GM04504 (cell line): ENCODE measurements at places on chromosomes 3 and 15.

DNA sequence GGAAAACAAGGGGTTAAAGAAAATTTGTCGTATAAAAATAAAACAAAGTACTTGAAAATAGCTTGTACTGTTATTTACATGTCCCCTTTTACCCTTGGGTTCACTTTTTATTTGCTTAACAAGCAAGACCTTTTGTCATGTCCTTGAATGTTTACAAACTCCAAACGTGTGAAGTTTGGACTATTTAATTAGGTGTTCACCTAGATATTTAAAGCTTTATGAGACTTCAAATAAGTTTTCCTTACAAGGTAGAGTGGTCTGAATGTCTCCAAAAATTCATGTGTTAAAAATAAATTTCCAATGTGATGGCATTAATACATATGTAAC is 242.0 kb upstream of the TTC14 start:
- DNase-seq: no peak

DNA sequence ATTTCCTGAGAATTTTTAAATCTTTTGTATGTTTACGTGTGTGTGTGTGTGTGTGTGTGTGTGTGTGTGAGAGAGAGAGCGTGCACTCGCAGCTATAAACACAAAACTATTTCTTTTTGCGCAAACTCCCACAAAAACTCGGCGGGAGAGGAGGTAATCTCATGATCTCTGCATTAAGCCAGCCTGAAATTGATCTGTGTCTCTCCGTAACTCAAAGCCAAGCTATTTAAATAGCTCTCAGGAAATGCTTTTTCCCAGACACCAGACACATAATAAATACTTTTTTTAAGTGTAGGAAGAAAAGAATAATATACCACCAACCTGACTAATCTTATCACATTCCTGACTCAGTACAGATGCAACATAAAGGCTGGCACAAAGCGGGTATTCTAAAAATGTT is 226.8 kb downstream of the MAGI1 start:
- no peak for DNase-seq

DNA sequence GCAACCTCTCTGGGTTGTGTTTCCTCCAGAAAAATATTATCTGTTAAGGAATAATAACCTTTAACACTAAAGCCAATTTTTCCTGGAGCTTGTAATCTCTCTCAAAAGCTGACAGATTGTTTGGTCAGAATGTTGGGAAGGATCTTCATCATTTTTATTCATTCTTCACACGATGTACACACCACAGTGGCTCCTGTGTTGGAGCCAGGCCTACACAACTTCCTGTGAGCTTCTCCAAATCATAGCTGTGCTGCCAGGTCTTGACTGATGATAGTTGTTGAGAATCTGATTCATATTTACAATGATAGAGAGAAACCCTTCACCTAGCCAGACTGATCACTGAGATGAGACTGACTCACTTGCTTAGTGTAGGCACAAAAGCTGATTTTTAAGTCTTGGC is 151.0 kb upstream of the ROBO2 start:
- no peak for DNase-seq

- DNase-seq: no peak
Observed at GRCh38 chr3:89238846-89239245, 131.4 kb downstream of the EPHA3 start.

GRCh38 chr3:125256675-125257074 is 44.1 kb upstream of the SLC12A8 start:
- DNase-seq: no peak

GRCh38 chr15:90576711-90577389 is 47.1 kb downstream of the CRTC3 start:
- DNase-seq: no peak

DNA sequence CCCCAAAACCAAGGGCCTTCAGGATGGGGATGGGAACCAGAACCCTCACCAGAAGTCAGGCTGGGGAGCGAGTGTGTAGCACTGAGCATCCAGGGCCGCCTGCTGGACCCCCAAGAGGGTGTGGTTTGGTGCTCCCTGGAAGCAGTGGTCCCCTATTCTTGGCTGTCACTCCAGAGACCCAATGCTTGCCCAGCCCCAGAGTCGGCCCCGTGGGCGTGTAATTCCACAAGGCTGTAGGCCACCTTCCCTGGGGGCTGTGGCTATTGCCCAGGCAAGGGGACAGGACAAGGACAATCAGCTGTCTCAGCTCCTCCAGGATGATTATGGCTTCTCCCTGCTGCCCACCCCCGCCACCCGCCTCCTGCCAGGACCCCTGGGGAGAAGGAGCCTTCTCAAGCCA is 14.5 kb downstream of the IGDCC3 start:
- DNase-seq: no peak

DNA sequence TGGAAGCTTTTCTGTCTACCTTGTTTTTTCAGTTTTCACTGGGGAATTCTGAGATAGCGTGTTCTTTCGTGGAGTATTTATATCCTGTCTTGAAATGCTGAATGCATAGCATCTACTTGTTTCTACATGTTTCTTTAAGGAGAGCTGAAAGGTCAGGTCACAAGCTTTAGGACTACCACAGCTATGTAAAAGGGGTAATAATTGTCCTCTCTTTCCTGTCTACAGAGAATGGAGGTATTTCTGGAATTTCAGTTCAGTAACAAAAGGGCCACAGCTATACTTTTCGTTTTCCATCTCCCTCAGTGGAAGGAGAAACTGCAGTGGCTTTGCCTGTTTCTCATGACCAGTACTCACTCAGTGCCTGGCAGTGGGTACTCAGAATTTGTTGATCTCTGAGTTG is 4.7 kb downstream of the INAFM2 start:
- DNase-seq: no peak

DNA sequence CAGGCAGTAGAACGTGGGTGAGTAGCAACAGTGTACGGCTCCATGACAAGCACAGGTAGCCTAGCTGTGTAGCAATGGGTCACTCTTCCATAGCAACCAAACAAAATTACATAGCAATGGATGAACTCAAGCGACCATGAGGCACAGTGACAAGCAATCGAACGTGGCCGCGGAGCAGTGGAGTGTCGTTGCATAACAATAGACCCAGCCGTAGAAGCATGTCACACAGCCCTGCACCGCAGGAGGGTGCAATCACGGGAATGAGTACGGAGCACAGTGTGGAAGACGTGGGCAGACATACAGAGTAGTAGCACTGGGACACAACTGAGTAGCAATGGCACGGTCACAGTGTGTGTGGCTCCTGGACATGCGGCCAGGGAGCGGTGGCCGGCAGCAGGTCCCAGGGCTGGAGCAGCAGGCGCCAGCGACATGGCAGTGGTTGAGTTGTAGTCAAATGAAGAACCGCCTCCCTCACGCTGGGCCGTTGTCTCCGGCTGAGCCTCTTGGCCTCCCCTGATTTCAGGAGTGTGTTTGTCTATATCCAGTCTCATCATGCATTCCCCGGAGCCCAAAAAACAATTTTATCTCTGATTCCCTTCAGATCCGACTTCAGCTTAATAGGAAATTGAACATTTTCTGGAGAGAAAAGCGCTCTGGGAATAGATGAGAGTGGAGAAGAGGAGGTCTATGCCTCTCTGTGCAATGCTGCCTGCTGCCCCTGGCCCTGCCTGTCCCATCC is 64.1 kb downstream of the CCDC33 start:
- DNase-seq: no peak

DNA sequence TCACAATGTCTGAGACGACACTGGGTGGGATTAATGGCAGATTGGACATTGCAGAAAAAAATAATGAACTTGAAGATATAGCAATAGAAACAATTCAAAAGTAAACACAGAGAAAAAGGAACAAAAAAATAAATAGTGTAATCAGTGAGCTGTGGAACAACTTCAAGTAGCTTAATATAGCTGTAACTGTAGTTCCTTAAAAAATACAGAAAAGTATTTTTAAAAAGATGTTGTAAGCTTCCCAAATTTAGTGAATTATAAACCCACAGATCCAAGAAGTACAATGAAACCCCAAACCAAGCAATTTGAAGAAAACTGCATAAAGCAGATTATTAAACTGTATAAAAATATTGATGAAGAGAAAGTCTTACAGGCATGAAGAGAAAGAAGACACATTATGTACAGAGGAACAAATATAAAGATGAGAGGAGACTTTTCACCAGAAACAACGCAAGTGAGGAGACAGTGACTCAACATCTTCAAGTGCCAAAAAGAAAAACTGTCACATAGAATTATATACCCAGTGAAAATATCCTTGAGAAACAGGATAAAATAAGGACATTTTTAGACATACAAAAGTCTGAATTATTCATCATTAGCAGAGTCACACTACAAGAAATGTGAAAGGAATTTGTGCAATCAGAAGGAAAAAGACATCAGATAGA is 176.4 kb downstream of the NFKBIZ start:
- DNase-seq: no peak

DNA sequence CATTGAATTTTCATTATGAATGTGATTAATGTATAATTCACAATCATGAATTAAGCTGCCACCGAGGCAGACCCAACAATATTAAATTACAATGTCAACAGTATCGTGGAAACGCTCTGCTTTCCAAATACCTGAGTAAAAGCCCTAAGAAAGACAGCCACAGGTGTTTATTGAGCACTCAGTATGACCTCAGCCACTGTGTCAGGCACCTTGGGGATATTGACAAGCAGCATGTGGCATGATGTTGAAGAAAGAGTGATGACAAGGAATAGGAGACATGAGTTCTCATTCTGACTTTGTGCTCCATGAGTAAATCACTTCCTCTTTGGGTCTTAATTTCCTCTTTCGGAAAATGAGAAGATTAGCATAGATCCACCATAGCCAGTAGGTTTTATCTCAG is 12.8 kb downstream of the C2CD4A start:
- DNase-seq: no peak

- DNase-seq: no peak
Observed at GRCh38 chr3:192038726-192039125, 577.8 kb downstream of the PYDC2 start.

DNA sequence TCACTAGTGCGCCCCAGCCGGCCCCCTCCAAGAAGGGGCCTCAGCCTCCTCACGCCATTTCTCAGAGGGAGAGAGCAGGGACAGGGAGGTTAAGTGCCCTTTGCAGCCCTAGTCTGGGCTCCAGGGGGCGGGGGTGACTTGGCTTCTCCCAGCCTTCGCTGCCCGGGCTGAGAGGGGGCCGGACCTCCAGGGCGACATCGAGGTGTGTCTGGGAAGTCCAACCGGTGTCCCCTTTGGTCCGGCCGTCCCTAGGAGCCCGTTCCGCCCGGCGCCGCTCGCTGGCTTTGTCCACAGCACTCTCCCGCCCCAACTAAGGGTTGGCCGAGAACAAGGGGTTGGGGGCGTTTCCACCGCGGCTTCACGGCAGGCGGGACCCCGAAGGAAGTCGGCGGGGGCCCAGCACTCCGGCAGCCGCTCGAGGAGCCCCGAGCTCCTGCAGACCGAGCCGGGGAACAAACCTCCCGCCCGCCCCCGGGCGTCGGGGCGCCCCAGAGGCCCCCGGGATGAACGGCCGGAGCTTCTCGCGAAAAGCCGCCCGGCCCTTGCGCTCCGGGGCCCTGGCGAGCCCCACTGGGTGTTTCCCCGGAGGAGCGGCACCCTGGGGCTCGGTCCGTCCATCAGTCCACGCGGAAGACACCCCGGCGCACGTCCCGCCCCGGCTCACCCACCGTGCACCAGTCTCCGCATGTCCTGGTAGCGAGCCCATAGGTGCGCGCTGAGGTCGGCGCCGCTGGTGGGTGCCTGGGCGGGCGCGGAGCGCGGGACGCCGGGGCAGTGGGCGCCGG is 627 bp downstream of the NT5DC2 start:
- DNase-seq: no peak

- DNase-seq: no peak
Observed at GRCh38 chr3:30723211-30723610, 116.8 kb downstream of the TGFBR2 start.

DNA sequence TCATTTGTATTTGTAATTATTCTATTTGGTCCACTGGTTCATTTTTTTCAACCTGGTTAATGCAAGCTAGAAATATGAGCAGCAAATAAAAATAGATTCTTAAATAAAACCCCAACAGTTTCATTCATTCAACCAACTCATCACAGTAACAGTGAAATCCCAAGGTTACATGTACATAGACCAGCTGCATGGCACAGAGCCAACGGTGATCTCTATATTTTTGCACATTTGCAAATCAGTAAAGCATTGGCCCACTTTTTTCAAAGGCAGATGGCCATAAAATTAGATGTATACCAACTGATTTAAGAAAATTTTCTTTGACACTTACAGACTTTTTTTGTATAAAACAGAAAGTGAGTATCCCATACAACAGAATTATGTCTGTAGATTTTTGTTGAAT is 49.3 kb downstream of the STRIT1 start:
- DNase-seq: no peak

GRCh38 chr3:189572249-189572648 is 58.9 kb upstream of the TP63 start:
- DNase-seq: no peak

GRCh38 chr3:177212756-177213155 is 15.5 kb upstream of the TBL1XR1 start:
- no peak for DNase-seq

- DNase-seq: peak; percentile 18
Observed at GRCh38 chr3:179765396-179765795, 112.6 kb downstream of the USP13 start.

DNA sequence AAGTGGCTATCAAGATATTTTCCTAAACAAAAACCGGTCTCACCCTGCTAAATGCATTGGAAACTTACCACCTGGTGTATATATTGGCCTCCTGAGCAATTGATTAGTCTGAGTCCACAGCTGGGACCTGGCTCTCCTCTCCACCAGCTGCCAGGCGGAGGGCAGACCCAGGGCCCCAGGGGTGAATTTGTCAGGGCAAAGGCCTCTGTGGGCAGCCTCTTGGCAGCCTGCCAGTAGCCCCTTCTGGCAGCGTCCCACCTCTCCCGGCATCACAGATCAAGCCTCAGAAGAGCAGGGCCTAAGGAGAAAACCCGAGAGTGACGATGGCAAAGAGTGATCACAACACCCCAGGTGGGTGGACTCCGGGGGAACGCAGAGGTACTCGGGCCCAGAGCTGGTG is 43.0 kb upstream of the IDH2 start:
- DNase-seq: no peak
